Retina (tissue), 1 donor: ENCODE measurements at places on chromosomes 16 and 17.

GRCh38 chr16:51410125-51410524 lies 259.1 kb upstream of the SALL1 start:
- no peak for DNase-seq

DNA sequence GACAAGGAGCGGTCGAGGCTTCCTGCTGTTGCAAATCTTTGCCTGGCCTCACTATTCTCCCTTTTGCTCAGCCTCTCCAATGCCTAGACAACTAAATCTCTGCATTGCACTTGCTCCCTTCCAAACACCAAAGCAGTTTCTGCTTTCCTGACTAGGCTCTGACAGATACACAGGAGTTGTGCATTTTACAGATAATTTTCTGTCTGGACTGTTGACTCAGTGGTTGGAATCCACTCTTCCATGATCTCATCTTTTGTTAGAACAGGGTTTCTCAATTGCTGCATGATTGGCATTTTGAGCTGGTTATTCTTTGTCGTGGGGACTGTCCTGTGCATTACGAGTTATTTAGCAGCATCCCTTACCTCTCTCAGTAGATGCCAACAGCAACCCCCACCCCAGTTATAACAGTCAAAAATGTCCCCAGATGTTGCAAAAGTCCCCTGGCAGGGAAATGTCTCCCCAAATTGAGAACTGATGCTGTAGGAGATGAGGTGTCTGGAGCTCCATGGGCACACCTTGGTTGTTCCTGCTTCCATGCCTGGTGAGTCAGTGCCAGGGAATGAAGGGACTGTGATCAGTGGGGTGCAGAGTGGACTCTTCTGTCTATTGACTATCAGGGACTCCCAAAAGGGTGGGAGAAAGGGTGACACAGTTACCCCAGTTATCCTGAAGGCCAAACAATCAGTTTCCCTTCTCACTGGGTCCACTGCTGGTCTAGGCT lies 557.4 kb upstream of the PSMD7 start:
- DNase-seq, result no peak

DNA sequence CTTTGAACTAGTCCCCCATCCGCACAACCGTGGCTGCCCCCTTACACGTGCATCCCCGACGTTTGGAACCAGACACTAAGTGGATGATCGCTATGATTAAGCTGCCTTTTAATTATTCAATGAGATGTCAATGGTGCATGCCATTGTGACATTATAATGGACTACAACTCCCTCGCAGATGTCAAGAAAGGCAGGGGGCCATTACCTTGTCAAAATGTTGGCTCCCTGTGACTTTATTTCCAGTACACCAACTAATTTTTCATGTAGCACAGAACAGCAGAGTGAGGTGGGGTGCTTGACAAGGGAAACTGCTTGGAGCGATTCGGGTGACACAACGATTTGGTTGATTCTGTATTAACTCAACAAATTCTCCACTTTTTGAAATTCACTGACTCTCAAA lies 26.5 kb downstream of the ASIC2 start:
- DNase-seq, result no peak

- no peak for DNase-seq
Observed at GRCh38 chr16:15482068-15482747, 47.8 kb downstream of the BMERB1 start.
